ENCODE measurements at places on chromosomes 6 and 20.

DNA sequence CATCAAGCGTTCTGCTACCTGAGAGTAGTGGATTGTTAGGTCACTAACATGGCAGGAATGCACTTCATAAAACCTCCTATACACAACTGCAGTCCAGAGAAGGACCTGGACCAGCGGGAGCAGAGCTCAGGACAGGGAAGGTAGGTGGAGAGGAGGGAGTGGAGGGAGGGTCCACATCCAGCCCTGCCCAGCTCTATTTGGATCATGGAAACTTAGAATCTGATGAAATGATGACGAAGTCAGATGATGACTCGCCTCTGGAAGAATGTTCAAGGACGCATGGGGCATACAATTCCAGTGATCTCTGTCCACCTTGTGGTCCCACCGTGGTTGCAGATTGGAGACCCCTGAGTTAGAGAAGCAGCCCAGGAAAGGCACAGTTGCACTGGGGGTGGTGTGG, 68.8 kb downstream of the CLIC5 start:
- no peak for DNase-seq

- no peak for DNase-seq
Measured at GRCh38 chr6:158437571-158437970, 122.3 kb upstream of the TMEM181 start.

DNA sequence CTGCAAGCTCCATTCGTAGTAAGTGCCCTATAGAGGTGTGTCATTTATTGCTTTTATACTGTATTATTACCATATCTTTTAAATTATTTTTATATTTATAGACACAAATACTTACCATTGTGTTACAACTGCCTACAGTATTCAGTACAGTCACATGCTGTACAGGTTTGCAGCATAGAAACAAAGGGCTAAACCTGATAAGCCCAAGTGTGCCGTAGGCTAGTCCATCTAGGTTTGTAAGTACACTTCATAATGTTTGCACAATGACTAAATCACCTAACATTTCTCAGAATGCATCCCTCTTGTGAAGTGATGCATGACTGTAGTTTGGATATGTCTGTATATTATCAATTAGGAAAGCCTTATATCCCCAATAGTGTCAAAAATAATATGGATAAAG, 122.8 kb downstream of the CLVS2 start:
- DNase-seq: no peak

GRCh38 chr6:163468738-163469137, 54.2 kb downstream of the QKI start:
- DNase-seq: no peak

GRCh38 chr6:109373762-109374161, 8.5 kb downstream of the CD164 start:
- DNase-seq: no peak
